ENCODE measurements at places on chromosomes 16 and 17. TPM values are rescaled to one million over a fixed set of nuclear protein-coding genes. Genes with fewer than 3 reads are reported as not detected.

PHKB gene
- total RNA-seq, result 83.3 TPM

SNX20 gene
- total RNA-seq, result 2.2 TPM

MARF1 gene
- 36.1 TPM for total RNA-seq

ACSM2B gene
- total RNA-seq, result 77.8 TPM

SYNGR3 gene
- total RNA-seq, result 3.2 TPM

OR2C1 gene
- total RNA-seq, result 1.3 TPM

MYLK3 gene
- 15.2 TPM for total RNA-seq

KIF18B gene
- total RNA-seq, result 5.4 TPM

SMPD3 gene
- 1.1 TPM for total RNA-seq

BAIAP3 gene
- 12.2 TPM for total RNA-seq

EPN3 gene
- 10.7 TPM for total RNA-seq

DDX52 gene
- total RNA-seq, result 24.3 TPM

Measured in metanephros (tissue), 2 donors.